ENCODE measurements at places on chromosomes 7 and 10.
A peak's percentile ranks its signal among the peaks of the same experiment; 100 is the strongest.

- DNase-seq = no peak
Measured at GRCh38 chr7:85392326-85392725, 205.5 kb upstream of the SEMA3D start.

- no peak for DNase-seq
Measured at GRCh38 chr7:51705701-51706100, 389.1 kb upstream of the COBL start.

DNA sequence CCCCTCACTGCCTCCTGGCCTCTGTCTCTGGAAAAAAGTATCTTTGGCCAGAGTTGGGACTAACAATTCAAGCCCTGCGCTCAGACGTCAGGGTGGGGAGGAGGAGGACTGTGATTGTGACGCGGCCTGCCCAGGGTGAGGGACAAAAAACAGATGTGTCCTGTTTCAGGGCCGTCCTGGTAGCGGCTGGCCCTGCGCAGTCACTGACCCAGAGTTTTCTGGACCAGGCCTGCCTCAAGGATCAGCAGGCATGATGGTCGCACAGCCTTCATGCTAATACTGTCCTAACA lies 110.1 kb downstream of the CYTH3 start:
- DNase-seq = no peak

- DNase-seq = peak; percentile 75
Measured at GRCh38 chr10:27742195-27743011, 3.2 kb downstream of the MKX start.

- no peak for DNase-seq
Measured at GRCh38 chr7:46653848-46654247, 732.8 kb upstream of the IGFBP3 start.

GRCh38 chr10:118054383-118054782 lies 7.6 kb upstream of the RAB11FIP2 start:
- no peak for DNase-seq

DNA sequence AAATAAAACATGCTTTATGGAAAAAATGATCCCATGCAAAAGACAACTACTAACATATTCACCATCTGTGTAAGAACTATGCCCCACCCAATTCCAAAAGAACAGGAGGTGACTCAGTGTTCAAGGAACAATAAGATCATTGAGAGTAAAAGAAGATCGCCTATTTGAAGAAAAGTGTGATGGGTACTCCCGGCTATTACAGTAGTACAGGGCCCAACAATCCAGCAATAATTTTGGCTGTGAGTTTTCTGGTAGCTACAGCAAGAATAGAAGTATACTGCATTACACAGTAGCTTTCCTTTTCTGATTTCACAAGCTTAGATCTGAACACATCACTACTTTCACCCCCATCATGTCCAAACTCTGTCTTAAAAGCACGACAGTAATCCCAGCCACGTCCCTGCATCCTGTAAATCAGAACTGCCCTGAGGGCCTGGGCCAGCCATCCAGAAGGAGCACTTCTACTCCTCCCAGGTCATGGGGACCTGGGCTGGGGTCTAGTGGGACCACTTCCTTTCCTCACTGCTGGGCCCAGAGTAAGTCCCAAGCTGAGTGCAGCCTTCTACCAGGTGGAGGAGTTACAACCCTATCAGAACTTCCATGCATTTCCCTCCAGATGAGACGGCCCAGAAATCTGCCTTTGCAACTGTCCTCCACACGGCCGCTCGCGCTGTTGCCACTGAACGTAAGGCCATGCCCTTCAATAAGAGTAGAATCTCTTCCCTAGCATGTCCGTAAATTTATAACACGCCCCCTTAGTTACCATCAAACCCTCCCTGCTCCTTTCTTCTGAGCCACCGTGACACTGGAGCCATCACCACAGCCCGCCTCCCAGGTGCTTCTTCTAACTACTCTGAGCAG lies 7.9 kb downstream of the ESYT2 start:
- peak; percentile 65 for DNase-seq

DNA sequence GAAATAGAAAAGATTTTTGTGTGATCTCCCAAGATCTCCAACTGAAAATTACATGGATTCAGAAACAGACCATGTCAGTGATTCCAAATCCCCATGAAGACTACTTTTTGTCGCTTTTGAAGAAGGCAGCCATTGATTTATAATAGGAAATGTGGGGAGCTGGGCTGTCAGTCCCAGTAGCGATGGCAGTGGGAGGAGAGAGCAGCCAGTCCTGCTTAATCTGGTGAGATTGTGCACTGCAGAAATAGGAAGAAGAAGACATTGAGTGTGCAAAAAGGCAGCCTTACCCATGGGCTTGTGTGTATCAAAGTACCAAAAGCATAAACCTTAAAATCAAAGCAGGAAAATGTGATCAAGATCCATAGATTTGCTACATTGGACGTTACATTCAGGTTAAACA lies 4.8 kb downstream of the ADRB1 start:
- DNase-seq = no peak

GRCh38 chr7:81637534-81637933 lies 132.3 kb downstream of the HGF start:
- no peak for DNase-seq

- peak; percentile 17 for DNase-seq
Measured at GRCh38 chr10:106401161-106401560, 763.3 kb downstream of the SORCS1 start.

- no peak for DNase-seq
Measured at GRCh38 chr10:62025134-62025794, 123.8 kb downstream of the ARID5B start.

Measured in ACHN (cell line).